GM20000 (cell line): ENCODE measurements at places on chromosomes 16 and 17.

- no peak for DNase-seq
Observed at GRCh38 chr17:68581863-68582645, 19.1 kb downstream of the FAM20A start.

DNA sequence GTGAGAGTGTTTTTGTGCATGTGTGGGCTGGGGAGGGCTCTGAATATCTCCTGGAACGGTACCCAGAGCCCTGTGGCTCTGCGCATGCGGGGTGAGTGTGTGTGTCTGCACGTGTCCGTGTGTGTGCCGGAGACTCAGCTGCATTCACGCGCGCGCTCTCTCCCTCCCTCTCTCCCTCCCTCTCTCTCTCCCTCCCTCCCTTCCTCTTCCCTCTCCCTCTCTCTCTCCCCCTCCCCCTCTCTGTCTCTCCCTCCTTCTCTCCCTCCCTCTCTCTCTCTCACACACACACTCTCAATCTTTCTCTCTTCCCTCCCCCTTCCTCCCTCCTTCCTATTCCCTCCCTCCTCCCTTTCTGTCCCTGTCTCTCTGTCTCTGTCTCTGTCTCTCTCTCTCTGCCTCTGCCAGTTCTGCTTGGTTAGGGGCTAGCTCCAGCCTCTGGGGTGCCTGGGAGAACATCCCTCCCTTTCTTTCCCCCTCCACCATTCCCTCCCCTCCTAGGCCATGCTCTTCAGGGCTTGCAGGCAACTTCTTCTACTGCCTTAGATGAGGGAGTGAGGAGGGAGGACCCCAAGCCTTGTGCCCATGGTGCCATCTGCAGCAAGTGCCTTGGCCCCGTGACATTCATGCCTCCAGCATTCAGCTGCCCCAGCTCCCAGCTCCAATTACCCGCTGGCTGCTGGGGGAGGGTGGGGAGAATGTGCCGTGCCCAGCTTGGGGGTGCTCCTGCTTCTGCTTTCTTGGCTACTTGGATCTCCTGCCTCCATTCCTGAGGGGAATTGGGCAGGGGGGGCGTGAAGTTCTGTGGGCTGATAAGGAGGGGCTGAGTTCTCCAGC lies 6.4 kb downstream of the THRA start:
- peak; percentile 74 for DNase-seq

DNA sequence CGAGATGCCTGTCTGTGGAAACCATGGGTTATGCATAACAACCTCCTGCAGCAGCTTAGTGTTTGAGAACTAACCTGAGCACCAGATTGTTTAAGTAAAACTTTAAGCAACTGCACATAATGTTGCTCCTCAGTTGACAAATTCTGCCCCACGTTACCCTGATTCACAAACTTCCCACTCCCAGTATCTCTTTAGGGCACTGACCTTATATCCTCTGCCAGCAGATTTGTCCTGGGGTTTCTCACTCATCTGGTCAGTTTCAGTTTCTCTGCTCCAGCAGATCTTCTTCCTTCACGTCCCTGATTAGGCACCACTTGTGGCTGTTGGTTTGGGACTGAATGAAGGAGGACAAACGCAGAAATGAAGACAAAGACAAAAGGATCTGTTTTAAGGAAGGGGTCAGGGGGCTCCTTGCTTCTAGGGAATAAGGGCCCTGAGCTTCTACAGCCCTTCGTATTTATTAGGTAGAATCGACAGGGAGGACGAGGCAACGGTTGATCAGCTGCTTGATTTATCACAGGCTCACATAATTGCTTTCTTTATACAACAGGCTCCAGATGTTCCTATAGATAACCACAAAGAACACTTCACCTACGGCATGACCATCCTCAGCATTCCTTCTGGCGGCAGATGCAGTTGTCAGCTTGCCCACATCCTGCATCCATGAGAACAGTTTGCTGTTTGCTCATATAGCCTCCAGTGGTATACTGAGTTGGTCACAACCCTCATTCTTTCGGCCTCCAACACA lies 13.5 kb upstream of the ZNF689 start:
- no peak for DNase-seq

DNA sequence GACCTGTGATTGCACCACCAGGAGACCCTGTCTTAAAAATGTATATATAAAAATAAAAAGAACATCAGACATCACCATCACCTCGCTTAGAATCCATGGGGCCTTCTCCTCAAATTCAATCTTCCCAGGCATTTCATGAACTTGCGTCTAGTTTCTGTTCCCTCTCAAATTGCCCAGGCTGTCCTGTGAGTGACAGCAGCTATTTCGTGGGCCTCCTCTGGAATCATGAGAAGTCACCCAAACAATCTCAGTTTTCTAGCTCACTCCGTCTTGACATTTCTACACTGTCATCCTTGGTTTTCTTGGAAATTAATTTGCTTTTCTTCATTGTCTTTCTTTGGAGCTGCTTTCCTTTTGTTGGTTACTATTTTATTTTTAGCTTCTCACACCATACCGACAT lies 7.3 kb downstream of the SLC52A1 start:
- DNase-seq = no peak

DNA sequence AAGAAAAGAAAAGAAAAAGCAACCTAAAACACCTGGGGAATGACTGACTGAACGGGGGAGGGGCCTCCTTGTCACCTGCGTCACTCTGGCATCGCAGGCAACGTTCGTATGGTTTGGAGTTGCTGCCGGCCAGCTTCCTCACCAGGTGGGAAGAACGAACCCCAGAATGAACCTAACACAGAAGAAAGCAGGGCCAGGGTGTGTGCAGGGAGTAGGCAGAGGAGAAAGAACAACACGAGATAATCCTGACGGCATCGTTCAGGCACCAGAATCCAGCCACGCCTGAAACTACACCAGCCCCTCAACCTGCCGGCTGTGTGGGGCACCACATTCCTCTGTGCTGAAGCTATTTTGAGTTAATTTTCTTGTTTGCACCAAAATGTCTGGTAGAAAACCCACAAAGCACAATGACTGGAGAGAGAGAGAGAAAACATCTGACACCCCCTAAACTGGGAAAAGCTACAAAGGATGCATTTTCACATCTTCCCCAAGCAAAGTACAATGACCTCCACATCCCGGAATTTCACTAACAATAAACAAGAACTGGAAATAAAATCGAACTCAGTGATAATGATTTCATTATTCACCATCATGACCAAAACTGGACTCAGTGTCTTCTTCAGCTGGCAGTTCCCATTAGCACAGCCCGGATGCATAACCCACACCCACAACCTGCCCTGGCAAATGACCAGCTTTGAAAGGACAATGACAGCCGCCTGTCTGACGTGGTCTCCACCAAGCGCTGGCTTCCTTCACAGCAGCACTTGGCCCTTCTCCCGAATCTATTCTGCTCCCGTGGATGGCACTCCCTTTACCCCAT lies 23.6 kb downstream of the RAB40B start:
- DNase-seq = no peak
